ENCODE measurements at places on chromosomes 1 and 21.

- no peak for DNase-seq
Measured at GRCh38 chr21:40997831-40998230, 150.9 kb upstream of the DSCAM start.

DNA sequence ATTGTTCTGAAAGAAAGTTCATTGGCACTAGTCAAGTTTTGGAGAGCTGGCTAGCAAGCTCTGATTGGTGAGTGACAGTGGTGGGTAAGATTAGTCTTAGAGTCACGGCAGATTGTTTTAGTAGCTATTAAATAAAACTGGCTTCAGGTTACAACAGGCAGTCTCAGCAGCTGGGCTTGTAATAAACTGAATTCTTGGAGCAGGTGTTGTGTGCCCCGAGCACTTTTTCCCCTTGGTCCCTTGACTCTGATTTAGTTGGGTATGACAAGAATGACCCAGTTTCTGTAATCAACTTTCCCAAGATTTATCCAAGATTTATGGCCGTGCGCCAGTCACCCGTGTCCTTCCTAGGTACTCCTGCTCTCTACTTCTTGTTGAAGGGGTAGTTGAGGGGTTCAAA, 40.2 kb downstream of the TBCE start:
- DNase-seq = no peak

DNA sequence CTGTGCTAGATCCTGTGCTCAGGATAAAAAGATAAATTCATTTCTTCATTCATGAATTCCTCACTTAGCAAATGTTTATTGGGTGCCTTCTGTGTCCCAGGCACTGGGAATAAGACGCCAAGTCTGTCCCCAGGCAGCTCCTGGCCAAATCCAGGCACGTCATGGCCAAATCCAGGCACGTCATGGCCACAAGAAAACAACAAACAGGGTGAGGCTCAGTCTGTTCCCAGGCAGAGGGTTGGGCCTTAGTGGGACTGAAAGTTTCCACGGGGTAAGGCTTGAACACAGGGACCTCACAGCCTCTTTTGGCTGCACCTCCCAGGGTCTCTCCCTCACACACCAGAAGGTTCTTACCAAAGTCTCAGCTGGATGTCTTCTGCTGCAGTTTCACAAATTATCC, 95.7 kb downstream of the PAX7 start:
- no peak for DNase-seq

DNA sequence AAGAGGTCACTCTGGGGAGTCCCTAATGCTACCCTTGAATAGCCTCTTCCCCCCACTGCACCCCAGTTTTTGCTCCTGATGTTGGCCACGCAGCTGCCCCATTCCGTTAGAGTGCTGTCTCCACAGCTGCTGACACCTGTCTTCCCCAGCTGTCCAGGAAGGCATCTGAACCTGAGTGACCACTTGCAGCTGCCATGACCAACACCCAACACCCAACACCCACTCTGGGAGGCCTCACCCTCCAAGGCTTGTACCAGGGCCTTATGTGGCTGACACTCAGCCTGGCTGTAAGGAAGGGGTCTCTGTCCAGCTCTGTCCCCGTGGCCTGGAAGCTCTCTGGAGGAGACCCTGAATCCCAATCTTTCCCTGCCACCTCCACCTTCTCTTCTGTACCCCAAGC, 26.7 kb upstream of the LDLRAP1 start:
- no peak for DNase-seq

GRCh38 chr1:24635195-24635843, 7.8 kb upstream of the SRRM1 start:
- DNase-seq = no peak

- no peak for DNase-seq
Measured at GRCh38 chr1:37472281-37472680, 2.1 kb upstream of the ZC3H12A start.

GRCh38 chr1:219088778-219089557, 84.7 kb upstream of the LYPLAL1 start:
- DNase-seq = peak; percentile 74

- DNase-seq = no peak
Measured at GRCh38 chr1:20191266-20191825, 5.0 kb upstream of the PLA2G2C start.

- DNase-seq = no peak
Measured at GRCh38 chr1:93522721-93523120, 74.8 kb downstream of the FNBP1L start.

- DNase-seq = peak; percentile 22
Measured at GRCh38 chr1:232923739-232924386, 26.5 kb upstream of the NTPCR start.

GRCh38 chr21:45991606-45992300, 10.2 kb downstream of the COL6A1 start:
- no peak for DNase-seq

GRCh38 chr21:43895196-43895595, 30.2 kb downstream of the AGPAT3 start:
- no peak for DNase-seq

DNA sequence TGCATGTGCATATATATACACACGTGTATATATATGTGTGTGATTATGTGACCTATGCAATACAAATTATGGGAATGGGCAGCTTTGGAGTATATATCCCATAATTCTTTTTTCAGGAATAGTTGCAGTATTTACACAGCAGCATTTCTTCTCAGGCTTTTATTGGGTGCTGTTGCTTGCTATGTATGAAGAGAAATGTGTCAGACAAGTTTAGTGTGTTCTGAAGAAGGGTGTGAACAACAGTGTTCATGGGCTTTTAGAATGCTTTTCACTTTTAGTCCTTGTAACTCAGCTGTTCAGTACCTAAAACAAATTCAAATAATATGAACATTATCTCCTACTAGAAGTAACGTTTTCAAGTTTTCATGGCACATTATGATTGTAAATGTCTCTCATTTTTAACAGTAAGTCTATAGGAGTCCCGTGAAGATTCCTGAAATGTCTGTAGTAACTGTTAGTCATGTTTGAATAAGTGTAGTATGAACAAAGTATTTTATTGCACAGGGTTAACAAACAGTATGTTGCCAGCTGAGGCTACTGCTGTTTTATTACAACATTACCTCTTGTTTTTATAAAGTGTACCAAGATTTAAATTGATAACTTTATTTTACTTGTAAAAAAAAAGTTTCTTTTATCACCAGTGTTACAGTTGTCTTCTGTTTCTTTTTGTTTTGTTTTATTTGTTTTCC, 42.5 kb downstream of the TMED5 start:
- DNase-seq = no peak

DNA sequence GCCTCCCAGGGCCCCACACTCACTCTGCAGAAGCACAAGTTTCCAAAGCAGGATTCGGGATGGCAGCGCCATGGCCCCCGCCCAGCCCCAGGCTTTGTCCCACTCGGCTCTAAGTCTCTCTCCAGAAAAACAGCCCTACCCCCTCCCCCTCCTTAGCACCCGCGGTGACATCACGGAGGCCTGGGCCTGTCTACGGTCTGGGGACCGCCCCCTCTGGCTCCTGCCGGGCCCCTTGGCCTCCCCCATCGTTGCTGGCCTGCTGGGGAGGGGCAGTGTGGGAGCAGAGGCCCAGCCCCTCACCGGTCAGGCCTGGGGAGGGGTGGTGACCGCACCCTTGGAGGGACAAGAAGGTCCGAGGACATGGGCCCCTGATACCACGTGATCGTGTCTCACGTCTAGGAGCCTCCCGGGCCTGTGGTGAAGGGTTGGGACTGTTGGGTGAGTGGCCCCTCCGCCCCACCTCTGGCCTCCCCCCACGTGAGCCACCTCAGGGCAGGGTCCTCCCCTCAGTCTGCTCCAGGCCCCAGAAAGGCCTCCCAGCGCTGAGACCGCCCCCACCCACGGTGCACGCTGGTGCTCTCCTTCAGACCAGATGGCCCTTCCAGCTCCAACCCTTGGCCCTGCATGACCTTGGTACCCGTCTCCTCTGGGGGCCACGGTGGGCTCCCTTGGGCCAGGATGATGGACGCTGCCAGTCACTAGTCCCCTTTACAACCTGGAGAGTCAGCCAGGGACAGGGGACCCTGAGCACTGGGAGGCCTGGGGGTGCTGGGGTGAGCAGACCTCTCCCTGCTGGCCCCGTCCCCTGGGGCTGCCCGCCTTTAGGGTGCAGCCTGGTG, at the start of gene MXRA8:
MXRA8 (minus strand) TSS at position 123 of the 839 bp plus-strand sequence; CDS start at position 72, 51 bp downstream.
- no peak for DNase-seq

GRCh38 chr1:215878128-215878527, 311.0 kb downstream of the KCTD3 start:
- DNase-seq = no peak

GRCh38 chr1:71269179-71269578, 188.3 kb upstream of the ZRANB2 start:
- DNase-seq = no peak

DNA sequence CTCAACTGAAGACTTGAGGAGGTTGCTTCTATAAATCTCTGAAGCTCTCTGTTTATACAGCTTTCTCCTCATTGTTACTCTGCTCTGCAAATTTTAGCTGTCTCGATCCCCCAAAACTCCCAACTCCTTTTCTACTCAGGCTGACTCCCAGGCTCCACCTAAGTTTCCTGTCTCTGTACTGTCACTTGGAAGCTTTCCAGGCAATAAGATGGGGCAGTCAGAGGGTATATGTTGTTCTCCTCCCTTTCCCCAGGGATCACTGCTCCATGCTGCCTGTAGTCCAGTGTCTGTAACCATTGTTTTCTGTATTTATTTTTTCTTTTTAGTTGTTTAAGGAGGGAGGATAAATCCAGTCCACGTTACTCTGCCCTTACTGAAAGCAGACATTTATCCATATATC, 13.4 kb downstream of the TSNAX start:
- DNase-seq = no peak

GRCh38 chr1:92543131-92544055, 56.7 kb upstream of the GFI1 start:
- no peak for DNase-seq

GRCh38 chr1:17790383-17791054, 35.4 kb downstream of the ACTL8 start:
- no peak for DNase-seq

DNA sequence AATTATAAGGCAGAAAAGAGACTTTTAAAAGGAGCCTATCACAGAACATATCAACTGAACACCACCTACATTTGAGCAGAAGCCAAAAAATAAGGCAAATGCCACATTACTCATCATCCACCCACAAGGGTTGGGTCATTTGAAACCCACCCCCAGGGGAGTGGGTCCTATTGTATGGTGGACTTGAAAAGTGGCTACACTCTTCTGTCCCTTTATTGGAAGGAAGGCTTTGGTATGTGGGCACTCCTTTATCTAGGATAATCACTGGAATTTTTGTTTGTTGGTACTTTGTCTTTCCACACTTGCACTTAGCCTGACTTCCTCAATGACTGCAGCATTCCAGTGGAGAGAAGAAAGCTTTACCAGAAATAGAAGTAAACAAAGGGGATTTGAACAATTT, 157.2 kb upstream of the COL11A1 start:
- DNase-seq = no peak

GRCh38 chr1:172745014-172745413, 86.1 kb downstream of the FASLG start:
- DNase-seq = peak; percentile 76

GRCh38 chr1:1421907-1422464, 910 bp upstream of the ANKRD65 start:
- no peak for DNase-seq

DNA sequence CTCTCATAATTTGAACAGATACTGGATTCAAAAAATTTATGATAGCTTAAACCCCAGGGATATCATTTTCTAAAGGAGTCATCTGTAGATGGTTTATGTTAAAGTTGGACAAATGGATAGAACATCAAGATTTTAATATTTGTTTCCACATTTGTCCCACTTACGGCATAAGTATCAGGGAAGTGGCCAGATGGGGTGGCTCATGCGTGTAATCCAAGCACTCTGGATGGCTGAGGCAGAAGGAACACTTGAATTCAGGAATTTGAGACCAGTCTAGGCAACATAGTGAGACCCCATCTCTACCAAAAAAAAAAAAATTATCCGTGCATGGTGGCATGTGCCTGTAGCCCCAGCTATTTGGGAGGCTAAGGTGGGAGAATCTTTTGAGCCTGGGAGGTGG, 229.1 kb downstream of the GPR52 start:
- DNase-seq = no peak

- DNase-seq = no peak
Measured at GRCh38 chr1:208524925-208525324, 280.7 kb upstream of the PLXNA2 start.

DNA sequence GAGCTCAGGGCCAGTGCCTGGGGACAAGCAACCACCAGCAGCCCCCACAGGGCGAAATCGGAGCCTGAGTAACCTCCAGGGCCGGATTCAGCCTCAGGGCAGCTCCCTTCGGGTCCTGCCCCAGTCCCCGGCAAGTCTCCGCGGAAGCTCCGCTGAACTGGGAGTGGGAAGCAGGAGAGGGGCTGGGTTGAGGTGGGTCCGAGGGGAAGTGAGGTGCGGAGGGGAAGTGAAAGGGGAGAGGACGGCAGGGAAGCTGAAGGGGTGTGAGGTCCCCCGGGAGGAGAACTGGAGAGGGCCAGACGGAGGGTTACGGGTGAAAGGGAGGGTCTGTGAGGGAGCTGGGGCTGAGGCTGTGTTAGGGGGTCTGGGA, 560 bp downstream of the PADI2 start:
- no peak for DNase-seq

- DNase-seq = no peak
Measured at GRCh38 chr1:19786988-19787423, 12.7 kb downstream of the TMCO4 start.

DNA sequence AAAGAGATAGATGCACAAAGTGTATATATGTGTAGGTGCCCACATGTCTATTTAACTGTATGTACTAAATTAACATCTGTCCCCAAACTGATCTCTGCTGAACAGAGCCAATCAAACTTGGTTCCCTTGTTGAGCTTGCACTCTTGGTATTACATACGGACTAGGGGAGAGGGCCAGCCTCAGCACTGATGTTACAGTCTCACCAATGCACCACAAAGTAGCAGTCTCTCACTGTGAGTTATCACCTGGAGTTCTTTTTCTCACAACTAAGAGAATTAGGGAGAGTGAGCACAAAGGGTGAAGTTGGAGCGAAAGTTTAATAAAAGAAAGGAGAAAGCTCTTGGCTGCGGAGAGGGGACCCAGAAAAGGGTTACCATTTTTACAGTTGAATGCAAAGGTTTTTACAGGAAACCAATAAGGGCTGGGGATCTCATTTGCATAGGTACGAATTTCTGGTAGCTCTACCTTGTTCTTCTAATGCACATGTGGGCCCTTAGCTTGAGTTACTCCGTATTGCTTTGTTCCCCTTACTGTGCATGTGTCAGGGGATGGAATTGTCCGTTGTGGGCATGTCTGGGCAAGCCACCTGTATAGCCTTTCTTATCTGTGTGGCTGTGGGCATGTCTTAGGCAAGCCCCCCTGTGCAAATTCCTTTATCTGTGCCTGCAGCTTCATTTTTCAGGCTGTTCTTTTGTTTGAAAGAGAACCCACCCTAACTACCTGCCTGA, 13.3 kb upstream of the CHI3L2 start:
- no peak for DNase-seq

- DNase-seq = no peak
Measured at GRCh38 chr1:202204065-202204464, 10.5 kb downstream of the LGR6 start.

- no peak for DNase-seq
Measured at GRCh38 chr1:224690576-224690975, 74.5 kb downstream of the CNIH3 start.

GRCh38 chr1:66415866-66416265, 118.1 kb upstream of the SGIP1 start:
- no peak for DNase-seq

- DNase-seq = no peak
Measured at GRCh38 chr1:86500714-86501113, 32.0 kb downstream of the CLCA1 start.
